Esophagus (tissue), 2 donors: ENCODE measurements at places on chromosomes 5 and 9. TPM values are rescaled to one million over a fixed set of nuclear protein-coding genes. Genes with fewer than 3 reads are reported as not detected.

Gene CFAP157
- 0.10 TPM for polyA plus RNA-seq

Gene PFN3
- polyA plus RNA-seq = 0.21 TPM

Gene GALNT12
- polyA plus RNA-seq = 19.6 TPM

Gene TNC
- 16.3 TPM for polyA plus RNA-seq

Gene IQGAP2
- 2.0 TPM for polyA plus RNA-seq

Gene DNAH5
- polyA plus RNA-seq = 0.08 TPM

Gene KLF9
- polyA plus RNA-seq = 5.8 TPM

Gene SLC34A3
- polyA plus RNA-seq = 1.6 TPM

Gene CAMK4
- polyA plus RNA-seq = 0.39 TPM

Gene HCN1
- polyA plus RNA-seq = 0.01 TPM

Gene ADRB2
- polyA plus RNA-seq = 2.8 TPM
